Peyer's patch (tissue), 4 donors: ENCODE measurements at places on chromosomes 6 and 20.

- no peak for DNase-seq
These were observed 95.4 kb downstream of the MAP3K5 start for GRCh38 chr6:136696783-136697364.

- DNase-seq: no peak
These were observed 134.8 kb upstream of the FOXA2 start for GRCh38 chr20:22719167-22719591.

DNA sequence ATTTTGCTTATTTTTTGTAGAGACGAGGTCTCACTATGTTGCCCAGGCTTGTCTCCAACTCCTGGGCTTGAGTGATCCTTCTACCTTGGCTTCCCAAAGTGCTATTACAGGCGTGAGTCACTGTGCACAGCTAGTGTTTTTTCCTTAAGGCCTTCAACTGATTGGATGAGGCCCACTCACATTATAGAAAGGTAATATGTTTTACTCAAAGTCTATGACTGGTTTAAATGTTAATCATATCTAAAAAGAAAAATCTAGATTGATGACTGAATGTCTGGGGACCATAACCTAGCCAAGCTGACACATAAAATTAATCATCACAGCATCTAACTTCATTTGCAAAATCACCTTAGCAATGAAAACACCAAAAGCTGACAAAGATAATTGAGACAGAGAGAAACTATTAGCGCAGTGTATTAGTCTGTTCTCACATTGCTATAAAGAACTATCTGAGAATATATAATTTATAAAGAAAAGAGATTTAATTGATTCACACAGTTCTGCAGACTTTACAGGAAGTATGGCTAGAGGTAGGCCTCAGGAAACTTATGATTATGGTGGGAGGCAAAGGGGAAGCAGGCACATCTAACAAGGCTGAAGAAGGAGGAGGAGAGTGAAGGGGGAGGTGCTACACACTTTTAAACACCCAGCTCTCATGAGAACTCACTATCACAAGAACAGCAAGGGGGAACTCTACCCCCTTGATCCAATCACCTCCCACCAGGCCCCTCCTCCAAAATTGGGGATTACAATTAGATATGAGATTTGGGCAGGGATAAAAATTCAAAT, 66.8 kb upstream of the ARHGAP18 start:
- no peak for DNase-seq

GRCh38 chr6:92339936-92340640, 1079.3 kb downstream of the EPHA7 start:
- DNase-seq: no peak

- DNase-seq: no peak
These were observed 201.3 kb upstream of the BTBD3 start for GRCh38 chr20:11716239-11716944.

DNA sequence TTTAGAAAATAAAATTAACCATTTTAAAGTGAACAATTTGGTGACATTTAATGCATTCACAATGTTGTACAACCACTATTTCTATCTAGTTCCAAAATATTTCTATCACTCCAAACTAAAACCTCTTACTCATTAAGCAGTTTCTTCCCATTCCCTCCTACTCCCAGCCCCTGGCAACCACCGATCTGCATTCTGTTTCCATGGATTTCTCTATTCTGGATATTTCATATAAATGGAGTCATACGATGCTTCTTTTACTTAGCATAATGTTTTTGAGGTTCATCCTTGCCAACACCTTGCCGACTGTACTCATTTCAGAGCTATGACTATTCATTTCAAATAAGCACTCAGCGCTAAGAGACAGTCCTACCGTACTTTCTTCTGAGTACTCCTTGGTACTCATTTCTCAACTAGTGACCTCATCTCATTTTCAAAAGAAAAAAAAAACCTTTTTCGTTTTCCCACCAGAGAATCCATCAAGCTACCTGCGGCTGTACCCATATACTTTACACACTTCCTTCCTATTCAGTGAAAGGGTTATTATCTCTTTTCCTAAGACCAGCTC, 259.2 kb downstream of the UTRN start:
- no peak for DNase-seq

GRCh38 chr20:50995506-50995905, 27.4 kb downstream of the KCNG1 start:
- DNase-seq: no peak

DNA sequence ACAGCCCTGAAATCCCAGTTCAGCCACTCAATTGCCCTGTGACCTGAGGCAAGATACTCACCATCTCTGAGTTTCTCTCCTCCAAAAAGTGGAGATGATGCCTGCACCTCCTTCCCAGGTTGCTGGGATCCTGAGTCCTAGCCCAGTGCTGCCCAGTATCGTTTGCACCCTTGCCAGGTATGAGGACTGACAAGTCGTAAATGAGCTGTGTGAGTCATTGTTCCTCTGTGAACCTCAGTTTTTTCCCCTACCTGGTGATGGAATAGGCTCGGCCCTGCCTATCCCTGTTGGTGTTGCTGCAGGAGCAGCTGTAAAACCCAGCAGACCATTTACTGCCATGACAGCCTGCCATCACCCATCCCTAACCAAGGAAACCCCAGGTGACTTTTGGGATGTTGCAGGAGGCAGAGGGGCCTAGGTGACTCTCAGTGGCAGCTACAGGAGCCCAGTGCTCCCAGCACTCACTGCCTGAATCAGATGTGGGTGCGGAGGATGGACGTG, 229.3 kb downstream of the SYNDIG1 start:
- DNase-seq: no peak

DNA sequence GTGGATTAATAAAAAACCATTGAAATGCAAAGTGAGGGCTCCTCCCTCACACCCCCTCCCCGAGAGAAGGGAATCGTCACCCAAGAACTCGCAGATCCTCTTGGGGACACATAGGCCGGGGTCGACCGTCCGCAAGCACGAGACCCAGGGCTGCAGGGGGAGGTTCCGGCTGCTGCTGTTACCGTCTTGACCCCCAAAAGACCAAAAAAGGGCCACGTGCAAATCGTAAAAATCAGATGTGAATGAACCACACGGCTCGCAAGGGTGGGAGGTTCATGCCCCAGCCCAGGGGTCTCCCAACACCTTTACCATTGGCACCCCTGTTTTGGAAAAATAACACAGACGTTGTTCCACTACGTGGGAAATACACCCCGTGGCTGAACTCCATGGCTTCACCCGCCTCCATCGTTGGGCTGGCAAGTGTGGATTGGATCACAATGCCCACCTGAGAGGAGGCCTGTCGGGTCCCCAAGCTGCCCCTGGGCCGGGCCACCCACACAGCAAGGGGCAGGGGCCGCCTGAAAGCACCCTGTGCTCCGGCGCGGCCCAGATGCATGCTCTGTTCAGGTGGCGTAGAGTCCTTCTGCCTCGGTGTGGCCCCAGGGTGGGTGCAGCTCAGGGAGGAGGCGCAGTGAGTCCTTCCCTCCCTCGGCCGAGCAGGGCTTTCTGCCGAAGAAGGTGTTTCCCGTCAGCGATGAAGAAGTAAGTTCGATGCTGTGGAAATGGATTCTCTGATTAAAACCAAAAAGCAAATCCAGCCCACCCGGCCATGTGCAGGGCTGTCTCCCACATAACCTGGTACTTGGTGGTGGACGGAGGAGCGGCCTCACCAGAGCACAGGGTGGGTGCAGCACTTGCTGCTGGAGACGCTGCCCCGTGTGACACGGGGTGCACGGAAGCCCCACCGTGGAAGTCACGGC, 85.0 kb downstream of the YTHDF1 start:
- peak; percentile 23 for DNase-seq

GRCh38 chr20:7716286-7716972, 223.8 kb downstream of the HAO1 start:
- DNase-seq: no peak

DNA sequence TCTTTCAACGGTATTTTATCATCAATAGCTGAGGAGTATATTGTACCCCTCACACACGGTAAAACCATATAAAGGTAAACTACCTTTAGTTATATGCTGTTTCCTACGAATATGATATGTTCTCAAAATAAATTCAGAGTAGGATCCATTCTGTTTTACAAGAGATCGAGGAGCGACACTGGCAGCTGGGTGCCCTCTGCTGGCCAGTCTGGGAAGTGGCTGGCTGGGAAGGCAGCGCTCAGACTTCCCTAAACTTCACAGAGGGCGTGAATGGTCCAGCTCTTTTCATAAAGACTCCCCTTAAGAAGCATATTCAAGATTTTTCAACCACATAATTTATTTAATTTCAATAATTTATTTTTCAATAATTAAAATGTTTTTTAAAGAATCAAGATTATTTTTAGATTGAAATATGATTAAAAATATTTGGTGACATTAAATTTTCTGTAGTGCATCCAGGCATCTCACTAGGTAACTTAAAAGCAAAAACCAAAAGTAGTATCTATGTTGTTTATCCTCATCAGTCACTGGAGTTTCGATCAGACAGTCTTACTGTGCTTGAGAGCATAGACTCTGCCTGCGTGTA, 187.5 kb upstream of the PDE10A start:
- peak; percentile 51 for DNase-seq

- no peak for DNase-seq
These were observed 12.3 kb downstream of the TMEM14B start for GRCh38 chr6:10759884-10760329.

DNA sequence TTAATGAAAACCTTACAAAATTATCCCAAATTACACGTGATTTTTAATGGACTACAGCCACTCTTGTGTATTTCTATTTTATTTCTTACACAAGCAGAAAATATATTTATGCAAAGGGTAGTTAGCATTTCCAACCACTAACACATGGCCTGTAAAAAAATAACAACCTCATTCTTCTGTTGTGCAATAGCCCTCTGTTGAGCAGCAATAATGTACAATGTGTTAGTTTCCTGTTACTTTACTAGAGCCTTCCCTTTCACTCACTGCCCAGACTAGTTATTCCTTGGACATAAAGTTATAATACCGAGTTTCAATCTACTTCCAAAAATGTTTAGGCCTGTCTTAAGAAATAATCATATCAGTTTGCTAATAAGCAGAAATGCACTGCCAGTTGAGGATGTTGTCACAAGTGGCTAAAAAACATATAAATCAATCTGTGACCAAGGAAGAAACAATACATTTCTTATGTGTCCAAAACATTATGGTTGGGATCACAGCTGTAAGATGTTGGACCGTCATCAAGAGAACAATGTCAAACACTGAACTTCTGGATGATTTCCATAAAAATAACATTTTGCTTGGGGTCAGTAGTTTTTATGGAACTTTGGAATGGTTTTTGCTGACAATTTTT, 73.6 kb upstream of the RNF146 start:
- DNase-seq: no peak
